Sigmoid colon (tissue), 7 donors: ENCODE measurements at places on chromosomes 12 and 14.

DNA sequence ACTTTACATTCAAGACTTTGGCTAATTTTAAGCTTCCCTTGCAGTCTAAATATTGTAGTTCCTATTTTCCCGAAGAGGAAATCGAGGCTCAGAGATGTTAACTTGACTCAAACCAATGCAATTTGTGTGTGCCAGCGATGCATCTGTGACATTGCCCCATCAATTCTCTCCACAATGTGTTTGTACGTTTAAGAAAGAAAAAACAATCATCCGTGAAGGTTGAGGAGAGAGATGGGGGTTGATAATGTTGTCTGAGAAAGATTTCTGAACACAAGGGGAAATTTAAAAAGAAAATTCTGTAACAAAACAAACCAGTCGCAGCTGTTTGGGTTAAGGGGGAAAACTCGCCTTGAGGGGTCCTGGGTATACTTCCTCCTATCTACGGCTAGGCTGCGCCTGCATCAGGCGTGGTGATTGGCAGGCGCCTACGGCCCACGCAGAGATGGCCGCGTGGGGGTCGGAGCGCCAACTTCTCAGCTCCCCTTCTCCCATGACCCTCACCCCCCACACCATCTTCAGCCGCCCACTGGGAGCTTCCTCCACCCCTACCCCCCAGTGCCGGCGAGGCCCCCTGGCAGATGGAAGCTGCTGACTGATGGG lies 12.3 kb downstream of the SIX1 start:
- no peak for DNase-seq

GRCh38 chr12:121712190-121712460 lies 427 bp upstream of the TMEM120B start:
- DNase-seq, result peak; percentile 72

DNA sequence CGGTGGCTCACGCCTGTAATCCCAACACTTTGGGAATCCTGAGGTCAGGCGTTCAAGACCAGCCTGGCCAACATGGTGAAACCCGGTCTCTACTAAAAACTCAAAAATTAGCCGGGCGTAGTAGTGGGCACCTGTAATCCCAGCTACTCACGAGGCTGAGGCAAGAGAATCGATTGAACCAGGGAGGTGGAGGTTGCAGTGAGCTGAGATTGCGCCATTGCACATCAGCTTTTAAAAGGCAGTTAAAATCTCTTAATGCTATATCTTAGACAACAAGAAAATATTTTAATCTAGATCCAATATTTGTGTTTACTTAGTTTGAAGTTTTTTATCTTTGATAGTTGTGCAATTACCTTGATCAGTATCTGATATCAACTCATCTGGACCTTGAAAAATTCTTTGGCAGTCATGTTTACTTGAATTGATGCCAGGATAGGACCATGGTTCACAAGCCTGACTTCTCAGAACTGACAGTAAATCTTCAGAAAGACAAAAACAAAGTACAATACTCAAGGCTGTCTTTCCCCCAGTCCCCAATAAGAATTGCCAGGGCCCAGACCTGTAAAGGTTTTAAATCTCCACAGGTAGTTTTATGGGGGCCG lies 135.0 kb upstream of the AEBP2 start:
- no peak for DNase-seq

DNA sequence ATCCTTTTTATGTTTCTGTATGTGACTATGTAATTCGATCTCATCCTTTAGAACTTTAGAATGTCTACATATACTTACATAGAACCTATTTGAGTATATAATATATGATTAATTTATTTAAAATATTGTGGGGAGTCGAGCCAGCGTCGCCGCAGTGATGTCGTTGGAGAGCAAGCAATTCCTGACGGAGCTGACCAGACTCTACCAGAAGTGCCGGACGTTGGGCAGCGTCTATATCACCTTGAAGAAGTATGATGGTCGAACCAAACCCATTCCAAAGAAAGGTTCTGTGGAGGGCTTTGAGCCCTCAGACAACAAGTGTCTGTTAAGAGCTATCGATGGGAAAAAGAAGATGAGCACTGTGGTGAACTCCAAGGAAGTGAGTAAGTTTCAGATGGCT lies 6.4 kb upstream of the CD27 start:
- DNase-seq, result peak; percentile 43

GRCh38 chr12:53476769-53477209 lies 22.5 kb downstream of the MAP3K12 start:
- no peak for DNase-seq

DNA sequence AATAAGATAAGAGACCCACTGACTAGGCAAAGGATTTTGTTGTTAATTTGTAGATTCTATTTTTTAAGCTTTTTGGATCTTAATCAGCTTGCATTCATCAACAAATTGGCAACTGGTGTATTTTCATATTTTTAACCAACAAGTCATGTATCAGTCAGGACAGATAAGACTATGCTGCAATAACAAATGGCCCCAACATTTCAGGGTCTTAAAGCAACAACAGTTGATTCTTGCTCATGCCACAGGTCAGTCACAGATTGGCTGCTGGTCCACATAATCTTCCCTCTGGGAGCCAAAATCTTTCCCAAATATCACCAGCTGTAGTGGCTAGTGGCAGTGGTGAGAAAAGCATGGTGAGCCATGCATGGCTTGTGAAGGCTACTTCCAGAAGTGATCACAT lies 21.9 kb upstream of the SERPINA12 start:
- no peak for DNase-seq

- peak; percentile 87 for DNase-seq
Measured at GRCh38 chr12:124626971-124627411, 59.6 kb upstream of the NCOR2 start.

DNA sequence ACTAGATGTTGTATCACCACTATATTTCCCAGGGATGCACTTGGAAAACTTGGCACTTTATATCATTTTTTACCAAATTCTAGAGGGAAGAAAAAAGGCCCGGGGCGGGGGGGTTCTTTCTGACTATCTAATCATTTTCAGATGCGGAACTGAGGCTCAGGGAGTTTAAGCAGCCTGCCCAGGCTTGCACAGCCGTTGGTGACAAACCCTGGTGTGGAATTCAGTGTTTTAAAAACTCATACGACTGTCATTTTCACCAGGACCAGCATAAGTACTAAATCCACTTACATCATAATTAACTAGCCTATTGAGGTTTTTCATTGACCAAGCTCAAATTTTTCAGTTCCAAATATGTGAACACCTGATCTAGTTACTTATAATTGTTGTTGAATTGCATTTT lies 181.0 kb downstream of the IPO8 start:
- DNase-seq, result no peak

GRCh38 chr12:107242189-107242588 lies 148.8 kb upstream of the CRY1 start:
- DNase-seq, result no peak

- DNase-seq, result no peak
Measured at GRCh38 chr12:68113644-68114043, 45.9 kb downstream of the IFNG start.

DNA sequence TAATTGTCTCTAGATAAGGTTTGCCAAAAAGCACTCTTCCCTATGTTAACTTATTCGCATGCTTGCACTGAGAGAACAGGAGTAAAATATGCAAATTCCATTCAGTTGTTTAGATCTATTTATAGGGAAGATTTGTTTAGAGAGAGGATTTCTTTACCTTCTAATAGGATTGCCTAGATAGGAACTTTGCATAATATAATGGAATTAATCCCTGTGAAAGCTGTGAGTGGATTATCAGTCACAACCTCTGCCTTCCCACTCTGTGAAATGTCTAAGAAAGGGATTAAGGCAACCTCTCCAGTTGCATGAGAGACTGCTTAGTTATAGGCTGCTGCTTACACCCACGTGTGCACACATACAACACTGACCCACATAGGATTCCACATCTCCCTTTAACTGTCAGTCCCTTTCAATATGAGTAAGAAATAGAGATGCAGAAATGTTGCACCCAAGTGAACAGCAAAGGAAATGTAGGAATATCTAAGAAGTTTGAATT lies 83.2 kb downstream of the ALG10B start:
- no peak for DNase-seq

DNA sequence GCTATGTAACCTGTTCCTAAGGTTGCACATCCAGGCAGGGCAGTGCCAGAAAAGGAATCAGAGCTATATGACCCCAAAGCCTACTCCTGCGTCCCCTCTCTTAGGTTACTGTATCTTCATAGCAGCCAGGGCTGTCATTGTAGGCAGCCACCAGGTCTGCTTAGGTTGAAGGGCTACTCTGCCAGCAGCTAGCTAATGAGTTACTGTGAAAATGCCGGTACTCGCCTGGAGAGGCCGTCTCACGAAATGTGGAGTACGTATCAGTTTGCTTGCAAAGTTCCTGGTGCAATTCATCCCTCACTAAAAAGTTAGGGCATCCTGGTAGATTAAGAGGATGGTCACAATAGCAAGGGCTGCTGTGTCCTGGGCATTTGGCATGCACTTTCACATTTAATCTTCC lies 50.9 kb downstream of the RPH3A start:
- no peak for DNase-seq

DNA sequence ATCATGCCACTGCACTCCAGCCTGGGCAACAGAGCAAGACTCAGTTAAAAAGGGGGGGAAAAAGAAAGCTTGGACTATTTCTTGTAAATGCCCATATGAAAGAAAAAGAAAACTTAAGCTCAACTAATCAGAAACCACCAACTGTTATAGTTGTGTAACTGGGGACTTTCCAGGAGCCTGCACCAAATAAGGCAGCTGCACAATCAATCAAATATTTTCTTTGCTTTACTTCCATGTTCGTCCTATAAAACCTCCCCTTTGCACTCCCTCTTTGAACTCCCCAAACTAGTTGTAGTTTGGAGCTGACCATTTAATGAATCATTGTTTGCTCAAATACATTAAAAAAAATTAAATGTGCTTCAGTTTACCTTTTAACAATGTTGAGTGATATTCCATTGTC lies 54.9 kb downstream of the OTOGL start:
- no peak for DNase-seq
